B cell (primary cell): ENCODE measurements at places on chromosomes 13 and 19.

GRCh38 chr13:51794964-51795363 is 9.0 kb downstream of the DHRS12 start:
- peak; percentile 29 for DNase-seq

DNA sequence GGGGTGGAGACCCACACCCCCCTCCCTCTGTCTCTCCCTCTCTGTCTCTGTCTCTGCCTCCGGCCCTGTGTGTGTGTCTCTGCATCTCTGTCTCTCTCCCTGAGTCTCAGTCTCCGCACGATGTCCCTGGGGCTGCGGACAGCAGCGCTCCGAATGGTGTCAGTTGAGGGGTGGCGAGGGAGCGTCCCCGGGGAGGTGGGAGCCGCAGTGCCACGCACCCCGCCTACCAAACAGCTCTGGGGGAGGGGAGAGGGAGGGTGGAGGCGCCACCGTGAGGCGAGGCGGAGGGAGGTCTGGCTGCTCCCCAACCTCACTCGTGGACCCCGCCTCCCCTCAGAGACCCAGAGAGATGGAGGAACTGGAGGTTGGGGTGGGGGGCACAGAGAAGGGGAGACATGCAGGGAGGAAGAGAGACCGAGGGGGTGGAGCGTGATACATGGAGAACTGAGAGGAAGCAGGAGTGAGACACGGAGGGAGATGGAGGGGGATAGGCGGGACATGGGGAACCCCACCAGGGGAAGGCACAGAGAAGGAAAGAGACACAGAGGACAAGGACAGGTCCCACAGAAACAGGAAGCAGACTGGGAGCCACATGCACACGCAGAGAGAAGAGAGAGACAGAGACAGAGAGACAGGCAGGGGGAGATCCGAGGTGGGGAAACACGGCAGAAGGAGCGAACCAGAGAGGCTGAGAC is 7.2 kb downstream of the ERFL start:
- DNase-seq, result peak; percentile 49

DNA sequence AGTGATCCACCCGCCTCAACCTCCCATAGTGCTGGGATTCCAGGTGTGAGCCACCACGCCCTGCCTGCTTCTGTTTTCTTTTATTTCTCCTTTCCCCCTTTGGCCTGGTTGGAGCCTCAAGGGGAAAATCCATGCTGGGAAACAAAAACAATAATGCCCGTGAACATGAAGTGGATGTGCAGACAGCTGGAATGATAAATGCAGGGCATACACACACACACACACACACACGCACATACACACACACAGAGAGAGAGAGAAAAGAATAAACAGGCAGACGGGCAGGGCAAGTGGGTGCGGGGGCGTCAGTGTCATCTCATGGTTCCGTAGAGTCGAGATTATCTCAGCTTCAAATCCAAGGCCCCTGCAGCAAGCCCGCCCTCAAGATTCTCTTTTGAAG is 4.4 kb upstream of the PLEKHF1 start:
- no peak for DNase-seq

DNA sequence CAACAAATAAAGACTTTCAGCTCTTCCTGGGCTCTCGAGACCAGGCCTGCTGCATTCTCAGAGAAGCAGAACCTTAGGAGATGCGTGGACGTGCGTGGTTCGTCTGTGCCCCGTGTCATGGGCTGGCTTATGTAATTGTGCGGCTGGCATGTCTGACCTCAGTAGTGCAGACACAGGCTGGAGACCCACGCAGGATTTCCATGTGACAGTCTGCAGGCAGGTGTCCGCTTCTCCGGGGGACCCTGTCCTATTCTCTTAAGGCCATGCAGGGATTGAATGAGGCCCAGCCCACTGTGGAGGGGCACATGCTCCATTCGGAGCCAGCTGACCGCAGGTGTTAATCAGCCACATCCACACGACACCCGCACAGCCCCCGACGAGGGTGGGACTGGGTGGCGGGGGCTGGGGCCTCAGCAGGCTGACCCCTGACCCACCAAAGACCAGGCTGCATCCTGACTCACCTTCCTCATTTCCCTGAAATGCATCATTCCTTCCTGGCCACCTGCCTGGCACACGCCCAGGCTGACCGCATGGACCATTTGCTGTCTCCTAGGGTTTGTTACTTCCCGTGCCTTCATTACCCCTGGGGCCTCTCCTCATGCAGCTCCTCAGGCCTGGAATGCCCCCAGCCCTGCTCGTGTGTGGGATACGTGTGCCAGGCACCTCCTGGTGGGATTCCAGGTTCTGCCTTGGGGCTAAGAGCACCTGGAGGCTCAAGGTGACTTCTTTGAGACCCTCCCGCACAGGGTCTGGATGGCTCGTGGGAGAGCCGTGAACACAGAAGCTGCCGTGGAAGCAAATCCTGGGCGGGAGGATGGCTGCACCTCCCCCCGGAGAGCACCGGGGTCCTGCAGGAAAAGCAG is 10.7 kb upstream of the MCF2L start:
- DNase-seq, result no peak

- DNase-seq, result no peak
Measured at GRCh38 chr13:48507021-48507420, 25.9 kb downstream of the RCBTB2 start.

- no peak for DNase-seq
Measured at GRCh38 chr19:725461-726089, 16.8 kb downstream of the PALM start.

DNA sequence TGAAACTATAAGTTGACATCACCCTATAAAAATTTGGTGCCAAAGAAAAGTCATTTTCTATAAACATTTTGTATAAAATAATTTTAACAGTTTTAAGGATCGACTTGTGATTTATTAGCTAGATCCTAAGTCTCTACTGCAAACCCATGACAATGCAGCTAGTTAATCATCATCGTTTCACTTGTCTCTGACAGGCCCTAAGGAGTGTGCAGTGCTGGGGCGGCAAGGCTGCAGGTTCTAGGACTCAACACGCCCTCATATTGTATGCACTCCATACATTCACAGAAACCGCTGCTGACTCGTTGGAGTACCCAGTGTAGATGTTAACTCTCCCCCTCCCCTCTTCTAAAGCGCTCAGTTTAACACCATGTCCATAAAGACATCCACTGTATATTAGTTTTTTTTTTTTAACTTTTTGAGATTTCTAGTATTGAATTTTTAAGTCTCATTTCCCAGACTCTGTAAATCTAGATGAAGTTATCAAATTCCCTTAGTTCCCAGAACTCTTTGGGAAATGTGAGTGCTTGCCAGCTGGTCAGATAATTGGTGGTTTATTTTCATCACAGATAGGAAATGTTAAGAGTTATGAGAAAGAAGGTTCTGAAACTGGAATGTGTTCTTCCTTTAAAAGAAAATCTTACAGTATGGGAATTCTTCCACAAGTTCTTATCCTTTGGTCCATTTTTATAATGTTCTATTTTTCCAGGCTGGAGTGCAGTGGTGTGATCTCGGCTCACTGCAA is 162.8 kb upstream of the RNF113B start:
- no peak for DNase-seq

- no peak for DNase-seq
Measured at GRCh38 chr19:51783372-51783771, 11.6 kb upstream of the FPR3 start.

- DNase-seq, result no peak
Measured at GRCh38 chr13:103883698-103884097, 817.5 kb upstream of the SLC10A2 start.

DNA sequence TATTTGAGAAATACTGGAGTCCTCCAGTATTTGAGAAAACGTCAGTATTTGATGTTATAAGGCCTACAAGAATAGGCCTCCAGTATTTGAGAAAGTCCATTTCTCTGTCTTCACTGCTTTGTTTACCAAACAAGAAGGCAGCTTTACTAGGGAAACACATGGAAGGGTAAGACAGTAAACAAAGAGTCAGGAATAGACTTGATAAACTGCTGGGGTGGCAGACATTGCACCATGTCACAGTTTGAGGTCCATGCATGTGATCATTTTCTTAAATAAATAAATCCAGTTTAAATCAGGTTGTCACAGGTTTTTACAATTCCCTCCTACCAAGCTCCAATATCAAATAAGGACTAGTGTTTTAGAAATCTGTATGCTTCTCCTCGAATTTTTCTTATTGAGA is 1431.0 kb upstream of the SPRY2 start:
- DNase-seq, result no peak

DNA sequence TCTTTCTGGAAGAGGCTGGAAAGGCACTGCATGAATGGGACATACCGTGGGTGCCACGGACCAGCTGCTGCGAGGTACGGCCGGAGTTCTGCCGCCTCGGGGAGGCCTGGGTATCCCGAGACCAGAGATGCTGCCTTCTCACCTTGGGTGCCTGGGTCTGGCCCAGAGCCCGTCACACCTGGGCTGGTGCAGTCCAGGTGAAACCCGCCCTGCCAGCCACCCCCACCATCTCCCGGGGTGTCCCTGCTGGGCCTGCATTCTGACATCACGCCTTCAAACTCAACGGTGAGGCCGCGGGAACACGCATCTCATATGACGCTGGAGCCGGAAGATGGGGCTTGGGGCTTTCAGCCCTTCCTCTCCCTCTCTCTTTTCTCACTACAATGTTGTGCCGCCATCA is 98.0 kb downstream of the GADD45B start:
- DNase-seq, result no peak

GRCh38 chr13:28097503-28097902 is 2.9 kb downstream of the FLT3 start:
- DNase-seq, result no peak

DNA sequence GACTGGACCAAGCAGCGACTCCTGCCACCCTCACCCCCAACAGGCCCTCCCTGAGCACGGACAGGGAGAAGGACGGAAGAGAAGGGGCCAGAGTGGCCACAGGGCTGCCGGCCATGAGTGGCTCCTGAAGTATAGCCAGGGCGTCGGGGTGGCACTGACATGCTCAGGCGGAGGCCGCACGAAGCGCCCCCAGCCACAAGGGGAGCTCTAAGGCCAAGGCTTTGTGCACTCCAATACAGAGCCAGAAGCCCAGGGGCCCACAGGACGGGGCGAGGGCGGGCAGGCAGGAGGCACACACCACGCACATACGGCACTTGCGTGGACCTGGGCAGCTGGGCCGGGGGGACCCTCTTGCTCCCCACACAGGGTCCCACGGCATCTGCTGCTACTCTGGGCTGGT is 52.0 kb downstream of the KLF2 start:
- peak; percentile 52 for DNase-seq

- DNase-seq, result no peak
Measured at GRCh38 chr13:112012016-112012704, 54.8 kb upstream of the SOX1 start.

GRCh38 chr19:38695832-38696728 is 48.2 kb downstream of the CAPN12 start:
- no peak for DNase-seq

DNA sequence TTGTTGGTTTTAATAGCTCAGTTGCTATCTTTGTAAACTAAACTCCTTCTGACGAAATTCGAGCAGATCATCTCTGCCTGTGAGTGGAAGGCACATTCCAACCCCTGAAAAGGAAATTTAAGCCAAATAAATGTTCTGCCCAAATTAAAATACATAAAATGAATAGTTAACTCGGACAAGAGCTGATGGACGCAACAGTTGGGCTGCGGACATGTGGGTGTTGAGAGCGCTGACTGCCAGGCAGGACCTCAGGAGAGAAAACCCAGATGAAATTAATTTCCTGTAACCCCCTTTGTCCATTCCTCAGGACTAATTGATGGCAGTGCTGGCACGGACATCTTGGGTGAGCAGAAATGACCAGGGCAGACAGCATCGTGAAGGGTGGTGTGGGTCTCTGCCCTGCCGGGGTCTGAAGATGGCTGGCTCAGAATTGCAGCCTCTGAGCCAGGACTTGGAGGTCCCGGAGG is 86.5 kb downstream of the TSHZ3 start:
- no peak for DNase-seq

DNA sequence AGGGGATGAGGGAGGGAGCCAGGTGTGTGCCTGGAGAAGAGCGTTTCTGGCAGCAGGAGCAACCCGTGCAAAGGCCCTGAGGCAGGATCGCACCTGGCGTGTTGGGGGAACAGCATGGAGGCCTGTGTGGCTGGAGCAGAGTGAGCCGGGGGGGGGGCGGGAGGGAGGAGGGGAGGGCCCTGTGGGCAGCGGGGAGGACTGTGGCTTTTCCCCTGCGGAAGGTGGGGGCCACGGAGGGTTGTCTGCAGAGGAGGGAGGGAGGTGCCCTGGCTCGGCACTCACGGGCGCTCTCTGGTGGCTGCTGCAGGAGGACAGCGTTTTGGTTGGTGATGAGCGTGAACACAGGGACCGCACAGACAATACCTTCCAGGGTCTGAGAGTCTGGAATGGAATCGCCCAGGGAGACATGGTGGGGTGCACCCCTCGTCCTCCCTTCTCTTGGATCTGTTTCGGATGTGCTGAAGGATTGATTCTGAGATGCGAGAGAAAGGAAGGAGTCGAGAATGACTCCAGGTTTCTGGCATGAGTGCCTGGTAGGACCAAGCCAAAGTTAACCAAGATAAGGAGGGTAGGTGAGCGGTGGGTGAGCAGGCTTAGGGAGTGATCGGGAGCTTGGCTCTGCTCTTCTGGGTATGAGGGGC is 6.5 kb downstream of the RAB11B start:
- DNase-seq, result peak; percentile 53

GRCh38 chr13:65803530-65804392 is 1426.4 kb downstream of the PCDH9 start:
- DNase-seq, result no peak

- DNase-seq, result no peak
Measured at GRCh38 chr19:55615543-55616394, 8.6 kb downstream of the ZNF784 start.

DNA sequence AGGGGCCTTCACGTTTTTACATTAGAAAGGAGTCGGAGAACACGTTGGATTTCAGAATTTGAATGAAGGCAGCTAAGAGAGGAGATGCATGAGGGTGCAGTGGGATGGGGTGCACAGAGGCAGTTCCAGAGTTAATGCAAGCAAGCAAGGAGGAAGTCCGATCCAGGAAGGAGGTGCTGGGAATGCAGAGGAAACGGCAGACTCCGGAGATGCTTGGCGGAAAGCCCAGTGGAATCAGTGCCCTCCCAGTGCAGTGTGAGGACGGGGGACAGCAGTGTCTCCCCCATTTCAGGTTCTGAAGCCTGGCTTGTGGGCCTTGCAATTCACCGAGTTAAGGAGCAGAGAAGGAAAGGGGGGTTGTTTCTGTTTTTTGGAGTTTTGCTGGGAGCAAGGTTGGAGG is 100.4 kb downstream of the COL4A2 start:
- no peak for DNase-seq

GRCh38 chr19:30662211-30662861 is 290.2 kb downstream of the ZNF536 start:
- DNase-seq, result no peak

- DNase-seq, result no peak
Measured at GRCh38 chr13:47845981-47846380, 155.1 kb downstream of the SUCLA2 start.
